ENCODE measurements at places on chromosomes 16 and 17.

DNA sequence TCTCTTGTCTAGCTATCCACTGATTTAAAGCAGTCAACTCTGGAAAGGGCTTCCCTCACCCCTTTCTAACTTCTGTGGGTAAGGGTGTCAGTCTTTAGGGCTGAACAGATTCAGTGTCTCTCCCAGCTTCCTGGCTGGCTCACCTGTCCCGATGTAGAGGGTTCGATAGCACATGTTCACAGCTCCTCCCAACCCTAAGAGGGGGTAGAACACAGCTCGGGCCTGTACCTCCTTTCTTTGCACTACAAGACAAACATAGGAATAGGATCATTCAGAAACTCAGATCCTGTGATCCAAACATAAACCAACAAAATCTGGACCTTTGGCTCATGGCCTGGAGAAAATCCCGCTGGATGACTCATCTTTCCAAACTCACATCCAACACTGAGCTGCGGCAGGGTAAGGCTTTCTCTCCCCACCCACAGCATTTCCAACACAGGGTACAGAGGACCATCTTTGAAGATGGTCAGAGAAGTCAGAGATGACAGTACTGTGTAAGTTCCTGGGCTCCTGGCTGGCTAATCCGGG is 5.8 kb upstream of the DHRS13 start:
- DNase-seq = no peak

GRCh38 chr17:80948976-80949450 is 42.6 kb upstream of the CHMP6 start:
- no peak for DNase-seq

DNA sequence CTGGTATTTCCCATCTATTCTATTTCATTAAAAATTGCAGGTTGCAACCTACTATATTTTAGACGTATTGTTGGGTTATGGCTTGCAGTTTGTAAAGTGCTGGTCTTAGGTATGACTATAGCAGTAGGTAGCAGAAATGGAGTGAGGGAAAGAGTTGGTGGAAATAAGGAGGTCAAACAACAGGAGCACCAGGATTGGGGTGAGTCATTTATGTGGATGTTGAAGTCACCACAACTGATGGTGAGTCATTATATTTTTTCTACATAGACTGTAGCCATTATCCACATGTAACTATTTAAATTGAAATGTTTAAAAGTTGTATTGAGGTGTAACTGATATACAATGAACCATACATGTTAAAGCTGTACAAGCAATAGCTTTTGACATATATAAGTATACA is 25.0 kb upstream of the HS3ST3A1 start:
- DNase-seq = no peak

DNA sequence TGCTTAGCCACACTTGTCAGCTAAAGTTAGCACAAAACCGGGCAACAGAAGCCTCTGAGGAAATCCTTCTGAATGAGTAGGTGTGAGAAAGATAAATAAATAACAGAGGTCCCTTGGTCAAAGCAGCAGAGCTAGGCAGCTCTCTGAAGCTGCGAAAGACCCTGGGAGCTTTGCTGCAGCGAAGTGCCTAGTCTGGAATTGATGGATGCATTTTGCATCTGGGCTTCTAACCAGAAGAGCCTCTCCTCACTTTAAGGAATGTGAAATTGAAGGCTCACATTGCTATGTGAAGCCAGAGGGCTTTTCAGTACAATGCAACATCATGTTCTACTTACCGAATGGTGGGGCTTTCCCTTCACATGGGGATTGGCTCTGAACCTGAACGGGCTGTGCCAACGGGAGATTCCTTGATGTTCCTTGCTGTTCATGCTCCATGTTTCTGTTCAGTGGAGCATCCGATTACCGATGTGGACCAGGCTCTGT is 274.6 kb downstream of the HS3ST3B1 start:
- no peak for DNase-seq
